Peyer's patch (tissue), 4 donors: ENCODE measurements at places on chromosomes 12 and 14. TPM values are rescaled to one million over a fixed set of nuclear protein-coding genes. Genes with fewer than 3 reads are reported as not detected.

MON2 gene
- total RNA-seq: 78.6 TPM

METTL3 gene
- total RNA-seq: 39.2 TPM

DBX2 gene
- not detected for total RNA-seq

DNA sequence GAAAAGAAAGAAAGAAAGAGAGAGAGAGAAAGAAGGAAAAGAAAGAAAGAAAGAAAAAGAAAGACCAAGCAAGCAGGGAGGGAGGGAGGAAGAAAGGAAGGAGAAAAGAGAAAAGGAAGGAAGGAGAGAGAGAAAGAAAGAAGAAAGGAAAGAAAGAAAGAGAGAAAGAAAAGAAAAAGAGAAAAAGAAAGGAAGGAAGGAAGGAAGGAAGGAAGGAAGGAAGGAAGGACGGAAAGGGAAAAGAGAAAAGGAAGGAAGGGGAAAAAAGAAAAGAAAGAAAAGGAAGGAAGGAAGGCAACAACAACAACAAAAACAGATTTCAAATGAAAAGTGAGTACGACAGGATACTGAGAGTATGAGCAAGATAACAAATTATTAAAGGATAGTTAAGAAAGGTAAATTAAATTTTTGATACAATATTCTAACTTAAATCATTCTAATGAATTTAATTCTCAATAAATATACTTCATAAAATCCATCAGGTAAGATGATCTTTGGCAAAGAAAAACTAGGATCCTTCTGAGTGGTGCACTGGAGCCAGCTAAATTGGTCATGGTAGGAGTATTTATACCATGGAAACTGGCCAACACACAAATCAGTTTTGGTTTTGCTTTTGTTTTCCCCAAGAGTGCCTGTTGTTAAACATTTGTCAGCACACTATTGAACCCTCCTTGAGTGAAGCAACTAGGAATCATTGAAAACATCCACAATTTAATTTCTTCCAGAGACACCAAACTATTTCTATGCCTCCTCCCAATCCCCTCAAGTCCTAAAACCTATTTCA, 56.1 kb upstream of the DYRK2 start:
- DNase-seq: no peak
